Frontal cortex (tissue), 4 donors: ENCODE measurements at places on chromosomes 7 and 10. TPM values are rescaled to one million over a fixed set of nuclear protein-coding genes. Genes with fewer than 3 reads are reported as not detected.

Gene CALHM1
- total RNA-seq, result not detected

Gene ZNF485
- 8.2 TPM for total RNA-seq

Gene STEAP2
- total RNA-seq, result 2.4 TPM

Gene CPA2
- total RNA-seq, result not detected

Gene CYP3A7
- not detected for total RNA-seq

Gene MUC12
- 0.41 TPM for total RNA-seq

Gene TAS2R3
- total RNA-seq, result 1.2 TPM

Gene PAPOLB
- 0.82 TPM for total RNA-seq

Gene SPDYE16
- 0.41 TPM for total RNA-seq

Gene NPFFR1
- 1.2 TPM for total RNA-seq

Gene C10orf90
- total RNA-seq, result 0.41 TPM

Gene TWNK
- 6.5 TPM for total RNA-seq

Gene ACTR3C
- 5.3 TPM for total RNA-seq

Gene SFTPA2
- total RNA-seq, result not detected

Gene AGAP6
- 3.7 TPM for total RNA-seq

Gene SPDYE5
- not detected for total RNA-seq

Gene TSC22D4
- 7.3 TPM for total RNA-seq

Gene MSS51
- 1.6 TPM for total RNA-seq

Gene ADCY1
- total RNA-seq, result 92.1 TPM

Gene SFMBT2
- total RNA-seq, result 22.0 TPM

Gene TSPAN12
- 5.7 TPM for total RNA-seq

Gene OR2A42
- under 0.01 TPM for total RNA-seq

Gene EBLN1
- total RNA-seq, result not detected

Gene NAT16
- 0.82 TPM for total RNA-seq

Gene SNX13
- 66.0 TPM for total RNA-seq

Gene DEPP1
- total RNA-seq, result 4.1 TPM

Gene TMEM229A
- total RNA-seq, result 1.2 TPM

Gene RTKN2
- 4.5 TPM for total RNA-seq

Gene ABCB1
- 6.5 TPM for total RNA-seq

Gene ABCA13
- under 0.01 TPM for total RNA-seq

Gene HGF
- total RNA-seq, result 5.7 TPM

Gene FKBP9
- 42.8 TPM for total RNA-seq

Gene OR2A7
- total RNA-seq, result not detected

Gene GIMAP8
- total RNA-seq, result 1.6 TPM
